ENCODE measurements at places on chromosomes 1 and 21.

DNA sequence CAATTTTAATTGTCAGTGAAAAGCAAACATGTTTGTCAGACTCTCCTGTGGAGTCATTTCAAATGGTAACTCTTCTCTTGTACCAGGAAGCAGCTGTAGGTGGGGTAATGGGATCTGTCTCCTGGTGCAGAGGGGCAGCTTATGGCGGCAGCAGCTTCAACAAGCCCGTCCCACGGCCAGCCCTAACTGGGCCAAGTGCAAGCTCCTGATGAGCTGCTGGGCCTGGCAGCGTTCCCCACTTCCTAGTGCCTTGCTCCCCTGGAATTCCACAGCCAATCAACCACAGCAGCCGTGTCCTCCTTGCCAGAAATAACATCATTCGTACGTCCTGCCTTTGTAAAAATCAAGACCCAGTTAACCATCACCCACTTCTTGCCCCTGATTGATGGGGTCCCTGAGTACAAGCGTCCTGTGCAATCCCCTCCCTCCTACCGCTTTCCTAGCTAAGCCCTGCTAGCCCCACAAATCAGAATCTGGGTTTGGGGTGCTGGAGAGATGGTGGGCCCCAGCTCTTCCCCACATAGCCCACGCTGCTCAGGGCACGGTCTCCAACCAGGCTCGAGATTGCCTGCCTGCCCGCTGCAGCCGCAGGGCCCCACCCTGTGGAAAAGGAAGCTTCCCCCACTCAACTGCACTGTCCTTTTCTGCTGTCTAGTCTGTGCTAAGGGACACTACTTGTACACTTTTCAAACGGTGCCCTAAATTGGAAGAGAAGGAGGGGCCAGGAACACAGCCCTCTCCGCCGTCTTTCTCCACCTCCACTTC lies 61.2 kb downstream of the TOR1AIP2 start:
- no peak for DNase-seq

- no peak for DNase-seq
These were observed 586.5 kb downstream of the PTBP2 start for GRCh38 chr1:97308131-97308530.

DNA sequence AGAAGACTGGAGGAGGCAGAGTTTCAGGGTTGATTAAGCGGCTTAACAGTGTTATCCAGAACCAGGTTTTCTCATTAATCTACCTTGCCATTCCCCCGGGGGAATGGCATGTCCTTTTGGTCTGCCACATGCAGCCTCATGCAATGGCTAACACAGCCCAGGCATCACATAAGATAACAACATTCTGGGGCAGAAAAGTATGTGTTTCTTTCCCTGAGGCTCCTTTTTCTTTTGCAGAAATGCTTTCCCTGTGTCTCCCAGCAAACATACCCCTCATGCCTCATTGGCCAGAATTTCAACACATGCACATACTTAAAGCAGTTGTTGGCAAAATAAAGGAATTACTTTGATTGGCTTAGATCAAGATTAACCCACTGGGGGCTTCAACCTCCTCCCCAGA lies 98.6 kb downstream of the OMA1 start:
- no peak for DNase-seq

GRCh38 chr21:33022828-33023573 lies 2.7 kb upstream of the OLIG2 start:
- no peak for DNase-seq

DNA sequence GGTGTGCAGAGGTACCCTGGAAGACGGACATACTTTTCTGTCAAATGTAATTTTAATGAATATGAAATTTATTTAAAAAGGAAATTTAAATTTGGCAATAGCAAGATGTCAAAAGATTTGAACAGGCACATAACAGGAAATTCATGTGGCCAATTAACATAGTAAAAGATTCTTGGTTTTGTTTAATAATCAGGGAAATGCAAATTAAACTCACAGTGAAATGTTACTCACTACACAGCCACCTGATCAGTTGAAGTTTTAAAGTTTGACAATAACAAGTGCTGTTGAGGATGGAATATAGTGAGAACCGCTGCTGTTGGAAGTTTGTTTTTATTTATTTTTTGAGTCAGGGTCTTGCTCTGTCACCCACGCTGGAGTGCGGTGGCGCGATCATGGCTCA lies 63.9 kb downstream of the TEX35 start:
- no peak for DNase-seq

- DNase-seq: no peak
These were observed 8.9 kb downstream of the TRIM33 start for GRCh38 chr1:114502080-114502479.

GRCh38 chr1:68112835-68113243 lies 62.4 kb upstream of the DIRAS3 start:
- DNase-seq: no peak

- DNase-seq: no peak
These were observed 28.6 kb upstream of the MX1 start for GRCh38 chr21:41397471-41397891.

GRCh38 chr1:67847466-67847865 lies 14.2 kb upstream of the GNG12 start:
- no peak for DNase-seq

GRCh38 chr21:38955495-38955894 lies 149.8 kb downstream of the ETS2 start:
- no peak for DNase-seq

DNA sequence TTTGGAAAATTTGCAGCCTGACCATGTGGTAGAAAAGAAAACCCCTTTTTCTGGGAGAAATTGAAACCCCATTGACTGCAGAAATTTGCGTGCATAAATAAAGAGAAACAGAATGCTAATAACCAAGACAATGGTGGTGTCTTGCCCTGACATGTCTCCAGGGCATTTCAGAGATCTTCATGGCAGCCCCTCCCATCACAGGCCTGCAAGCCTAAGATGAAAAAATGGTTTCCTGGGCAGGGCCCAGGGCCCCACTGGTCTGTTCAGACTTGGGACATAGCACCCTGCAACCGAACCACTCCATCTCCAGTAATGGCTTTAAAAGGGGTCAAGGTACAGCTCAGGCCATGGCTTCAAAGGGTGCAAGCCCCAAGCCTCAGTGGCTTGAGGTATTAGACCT lies 71.6 kb upstream of the SGIP1 start:
- DNase-seq: no peak

GRCh38 chr1:1358433-1359271 lies at the start of gene MXRA8:
Gene MXRA8 (minus strand): TSS chr1:1358555. CDS start chr1:1358504, 51 bp downstream.
- no peak for DNase-seq

DNA sequence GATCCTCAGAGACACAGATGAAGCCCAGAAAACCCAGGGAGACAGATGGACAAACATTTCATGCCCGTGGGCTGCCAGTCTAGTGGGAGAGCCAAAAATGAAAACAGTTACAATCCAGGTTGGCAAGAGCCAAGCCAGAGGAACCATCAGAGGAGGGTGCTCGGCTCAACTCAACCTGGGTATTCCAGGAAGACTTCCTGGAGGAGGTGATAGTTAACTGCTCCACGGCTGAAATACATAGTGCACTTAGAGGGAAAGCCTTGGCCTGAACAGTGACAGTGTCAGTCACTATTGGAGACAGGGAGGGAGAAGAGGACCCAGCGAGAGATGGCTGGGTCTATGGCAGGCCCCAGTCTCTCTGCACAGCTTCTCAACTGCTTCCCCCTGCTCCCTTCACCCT lies 1.9 kb downstream of the ARHGEF19 start:
- no peak for DNase-seq

- no peak for DNase-seq
These were observed 58.8 kb downstream of the CLIC4 start for GRCh38 chr1:24803987-24804530.

GRCh38 chr1:67732750-67733151 lies 47.8 kb downstream of the GADD45A start:
- no peak for DNase-seq

DNA sequence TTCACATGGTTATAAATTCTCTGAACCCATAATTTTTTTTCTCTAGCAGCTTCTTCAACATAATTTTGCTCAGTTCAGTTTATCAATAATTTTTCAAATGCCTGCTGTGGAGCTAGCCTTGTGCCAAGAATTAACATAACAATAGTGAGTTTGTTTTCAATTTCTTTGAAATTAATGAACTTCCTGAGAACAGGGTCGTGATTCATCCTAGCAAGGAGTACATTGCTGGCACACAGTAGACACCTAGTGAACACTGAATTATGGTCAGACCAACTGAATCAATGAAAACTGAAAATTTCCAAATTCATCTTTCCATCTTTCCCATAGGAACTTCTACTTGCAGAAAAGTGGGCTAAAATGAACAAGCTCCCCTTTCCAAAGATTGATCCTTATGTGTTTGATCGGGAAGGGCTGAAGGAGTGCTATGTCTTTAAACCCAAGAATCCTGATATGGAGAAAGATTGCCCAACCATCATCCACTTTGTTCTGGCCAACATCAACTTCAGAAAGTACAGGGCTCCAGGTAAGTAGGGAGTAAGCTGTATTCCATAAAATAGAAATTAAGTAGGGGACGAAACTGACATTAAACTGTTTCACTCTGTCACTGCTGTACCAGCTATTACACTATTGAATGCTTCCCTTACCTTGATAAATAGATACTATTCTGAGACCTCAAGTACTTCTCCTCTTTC lies 148.7 kb downstream of the PLA2G4A start:
- no peak for DNase-seq

GRCh38 chr1:10768552-10768951 lies 27.9 kb downstream of the CASZ1 start:
- no peak for DNase-seq

- DNase-seq: no peak
These were observed 472.9 kb downstream of the MATN1 start for GRCh38 chr1:30250338-30250983.

DNA sequence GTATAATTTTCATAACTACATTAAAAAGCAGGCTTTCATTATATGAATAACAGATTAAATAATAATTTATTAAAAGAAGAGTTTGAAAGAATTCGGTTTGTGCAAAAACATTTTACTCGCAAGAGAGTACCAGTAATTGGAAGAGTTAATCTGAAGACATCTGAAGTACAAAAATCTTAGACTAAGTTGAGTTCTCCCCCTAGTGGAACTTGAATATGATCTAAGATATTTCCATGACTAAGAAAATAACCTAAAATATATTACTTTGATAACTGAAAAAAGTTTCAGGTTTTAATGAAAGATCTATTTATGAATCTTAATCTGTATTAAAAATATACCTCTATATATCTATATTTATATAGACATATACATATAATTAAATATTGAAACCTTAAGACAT lies 112.5 kb upstream of the GFI1 start:
- DNase-seq: no peak

DNA sequence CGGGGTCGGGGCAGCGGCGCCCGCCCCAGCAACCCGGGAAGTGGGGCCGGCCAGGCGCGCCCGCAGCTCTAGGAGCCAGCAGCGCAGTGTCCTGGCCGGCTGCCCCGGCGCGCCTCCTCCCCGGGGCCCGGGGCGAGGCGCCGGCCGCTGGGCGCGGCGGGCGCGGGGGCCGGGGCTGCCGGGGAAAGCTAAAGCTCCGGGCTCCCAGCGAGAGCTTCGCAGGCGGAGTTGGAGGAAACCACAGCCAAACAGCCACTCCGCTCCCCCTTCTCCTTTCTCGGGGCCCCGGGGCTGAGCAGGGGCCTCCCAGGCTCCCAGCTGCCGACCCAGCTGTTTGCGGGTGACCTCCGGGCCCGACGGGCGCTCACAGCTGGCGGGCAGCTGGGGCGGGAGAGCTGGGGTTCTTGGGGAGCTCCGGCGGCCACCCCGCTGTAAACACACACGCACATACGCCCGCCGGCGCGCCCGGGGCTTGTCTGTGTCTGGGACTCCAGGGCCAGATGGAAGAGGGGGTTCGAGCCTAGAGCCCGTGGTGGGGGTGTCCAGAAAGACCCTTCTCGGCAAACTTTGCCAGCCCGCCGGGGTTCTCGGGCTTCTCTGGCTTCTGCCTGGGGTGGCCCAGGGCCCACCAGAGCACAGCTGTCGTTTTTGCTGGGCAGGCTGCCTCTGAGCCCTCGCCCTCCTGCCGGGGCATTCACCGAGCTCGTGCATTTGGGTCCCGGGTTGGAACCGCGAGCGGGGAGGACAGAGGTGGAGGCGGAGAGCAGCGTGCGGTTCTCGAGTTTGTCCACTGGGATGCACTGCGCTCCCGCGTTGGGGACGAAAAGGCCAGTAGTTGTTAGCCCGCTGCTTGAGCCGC lies 1.5 kb downstream of the AJAP1 start:
- peak; percentile 7 for DNase-seq

DNA sequence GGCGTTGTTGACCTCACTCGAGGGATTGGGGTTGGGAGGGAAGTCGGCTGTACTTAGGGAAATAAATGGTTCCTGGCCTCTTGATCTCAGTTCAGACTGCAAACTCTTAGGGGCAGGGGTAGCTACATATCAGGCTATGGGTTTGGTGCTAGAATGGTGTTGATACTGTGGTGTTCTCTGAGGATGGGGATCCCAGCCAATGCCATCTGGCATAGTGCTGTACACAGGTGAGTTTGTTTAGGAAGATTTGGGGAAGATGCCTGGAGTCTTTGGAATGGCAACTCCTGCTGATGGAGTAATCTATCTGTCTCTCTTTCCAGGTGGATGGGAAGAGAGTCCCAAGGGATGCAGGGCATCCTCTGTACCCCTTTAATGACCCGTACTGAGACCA lies 14.3 kb upstream of the NASP start:
- no peak for DNase-seq

DNA sequence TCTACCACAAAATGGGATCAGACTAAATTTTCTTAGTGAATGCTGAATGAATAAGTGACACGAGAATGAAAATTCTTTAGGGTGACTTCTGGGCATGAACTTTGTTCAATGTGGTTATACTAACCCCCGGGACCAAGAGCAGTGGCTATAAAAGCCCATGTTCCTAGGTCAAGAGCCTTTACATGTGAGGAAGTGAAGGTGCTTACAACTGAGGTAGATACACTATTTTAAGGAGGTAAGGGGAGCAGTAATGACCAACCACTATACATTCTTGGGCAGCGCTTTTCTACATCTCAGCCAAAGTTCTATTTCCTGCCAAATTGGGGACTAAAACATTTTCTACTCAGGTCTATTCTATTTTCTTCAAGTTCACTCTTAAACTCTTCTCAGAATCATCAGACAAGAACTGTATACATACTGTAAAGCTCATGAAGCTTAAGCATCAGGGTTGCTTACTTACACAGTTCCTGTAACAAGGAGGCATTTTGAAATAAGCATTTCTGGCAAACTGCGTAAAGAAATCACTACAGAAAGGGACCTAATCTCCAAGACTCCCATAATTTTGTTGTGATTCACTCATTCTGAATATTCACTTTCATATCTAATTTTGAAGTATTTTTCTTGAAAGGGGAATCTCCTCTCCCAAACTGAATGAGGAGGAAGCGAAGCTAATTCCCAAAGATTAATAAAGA lies 8.5 kb upstream of the ARHGAP29 start:
- no peak for DNase-seq

Data from stimulated activated CD4-positive, alpha-beta T cell treated with anti-CD3 and anti-CD28 coated beads, TNF-alpha, amount 100 ng/mL, for 48 hours (primary cell).